ENCODE measurements at places on chromosomes 5 and 9.

DNA sequence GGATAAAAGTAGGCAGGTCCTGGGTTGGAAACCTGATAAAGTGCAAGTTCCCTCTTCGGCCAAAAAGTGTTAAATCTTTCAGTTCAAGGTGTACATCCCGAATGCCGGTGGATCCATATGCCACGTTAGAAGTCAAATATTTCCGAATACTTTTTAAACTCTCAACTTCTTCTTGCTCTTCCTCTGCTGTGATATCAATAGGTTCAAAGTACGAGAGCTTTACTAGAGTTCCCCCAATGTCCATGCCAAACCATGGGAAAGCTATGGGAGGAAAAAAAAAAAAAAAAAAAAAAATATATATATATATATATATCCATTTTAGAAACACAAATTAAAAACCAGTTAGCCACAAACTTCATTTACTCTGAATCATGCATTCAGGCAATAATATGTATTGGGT, 10.4 kb downstream of the PANK3 start:
- no peak for DNase-seq

DNA sequence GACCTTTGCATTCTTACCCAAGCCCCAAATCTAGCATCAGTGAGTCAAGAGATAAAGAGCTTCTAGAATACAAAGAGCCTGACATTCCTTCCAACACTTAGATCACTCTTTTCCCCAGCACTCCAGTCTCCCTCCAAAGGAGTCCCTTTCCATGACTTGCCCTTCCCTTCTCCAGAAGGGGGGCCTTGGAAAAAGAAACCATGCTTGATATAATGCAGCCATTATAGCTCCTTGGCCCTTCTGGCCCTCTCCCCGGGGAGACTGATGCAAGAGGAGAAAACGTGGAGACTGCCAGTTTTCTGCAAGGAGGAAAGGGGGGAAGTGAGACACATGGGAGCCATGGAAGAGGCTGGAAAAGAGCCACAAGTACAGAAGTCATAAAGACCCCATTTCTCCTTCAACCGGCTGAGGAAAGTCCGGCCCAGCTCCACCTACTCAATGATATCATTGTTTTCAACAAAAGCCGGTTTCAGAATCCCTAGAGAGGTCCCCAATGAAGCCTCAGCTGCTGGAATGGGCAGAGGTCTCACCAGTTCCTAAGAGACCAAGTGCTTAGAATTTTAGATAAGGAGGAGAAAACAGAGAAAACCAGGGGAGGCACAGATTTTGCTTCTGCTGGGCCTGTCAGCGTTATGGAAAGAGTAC, 29.0 kb downstream of the ADAM19 start:
- DNase-seq = no peak

DNA sequence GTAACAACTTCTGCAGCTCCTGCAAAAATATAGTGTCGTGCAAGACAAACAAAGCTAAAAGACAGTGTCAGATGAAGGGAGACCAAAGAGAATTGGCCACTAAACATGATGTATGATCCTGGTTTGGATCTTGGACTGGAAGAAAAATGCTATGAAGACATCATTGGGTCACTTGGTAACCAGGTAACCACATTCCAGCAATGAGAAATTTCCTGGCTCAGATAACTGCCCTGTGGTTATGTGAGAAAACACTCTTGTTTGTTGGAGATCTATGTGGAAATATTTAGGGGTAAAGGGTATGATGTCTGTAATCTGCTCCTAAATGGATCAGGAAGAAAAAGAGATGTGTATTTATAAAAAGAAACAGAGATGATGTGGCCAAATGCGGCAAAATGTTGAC, 45.5 kb upstream of the ANKRD33B start:
- no peak for DNase-seq

GRCh38 chr9:94908583-94909249, 182.2 kb downstream of the AOPEP start:
- no peak for DNase-seq

DNA sequence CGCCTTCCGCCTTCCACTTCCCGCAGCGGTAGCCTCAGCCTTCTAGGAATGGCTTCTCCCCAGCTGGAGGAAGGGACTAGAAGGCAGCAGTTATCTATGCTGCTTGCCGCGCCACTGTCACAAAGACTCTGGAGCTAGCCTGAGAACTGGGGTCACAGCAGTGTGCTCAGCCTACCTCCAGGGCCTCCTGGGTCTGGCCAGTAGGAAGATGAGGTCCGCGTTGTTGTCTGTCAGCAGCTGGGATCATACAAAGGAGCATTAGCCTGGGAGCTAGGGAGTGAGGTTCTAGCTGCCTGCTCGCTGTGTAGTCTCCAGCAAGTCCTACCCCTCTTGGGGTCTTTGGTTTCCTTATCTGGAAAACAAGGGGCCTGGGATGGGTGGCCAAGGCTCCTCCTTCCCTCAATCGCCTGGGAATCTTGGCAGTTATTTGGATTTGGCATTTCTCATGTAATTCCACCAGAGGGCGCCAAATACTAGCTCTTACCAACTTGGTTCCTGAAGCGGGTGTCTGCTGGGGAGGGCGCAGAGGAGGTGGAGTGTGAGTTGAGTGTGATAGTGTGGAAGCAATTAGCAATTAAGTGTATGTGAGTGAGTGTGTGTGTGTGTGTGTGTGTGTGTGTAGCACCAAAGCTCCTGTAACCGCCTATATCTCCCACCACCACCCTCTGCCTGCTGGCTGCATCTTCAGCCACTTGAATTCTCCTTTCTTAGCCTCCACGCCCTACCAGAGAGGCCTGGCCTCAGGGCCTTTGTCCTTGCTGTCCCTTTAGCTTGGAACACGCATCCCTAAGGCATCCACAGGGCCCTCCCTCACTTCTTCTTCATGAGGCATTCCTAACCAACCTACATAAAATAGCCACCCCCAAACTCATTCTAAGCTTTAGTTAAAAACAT, 97.1 kb downstream of the ENTREP1 start:
- peak; percentile 13 for DNase-seq

DNA sequence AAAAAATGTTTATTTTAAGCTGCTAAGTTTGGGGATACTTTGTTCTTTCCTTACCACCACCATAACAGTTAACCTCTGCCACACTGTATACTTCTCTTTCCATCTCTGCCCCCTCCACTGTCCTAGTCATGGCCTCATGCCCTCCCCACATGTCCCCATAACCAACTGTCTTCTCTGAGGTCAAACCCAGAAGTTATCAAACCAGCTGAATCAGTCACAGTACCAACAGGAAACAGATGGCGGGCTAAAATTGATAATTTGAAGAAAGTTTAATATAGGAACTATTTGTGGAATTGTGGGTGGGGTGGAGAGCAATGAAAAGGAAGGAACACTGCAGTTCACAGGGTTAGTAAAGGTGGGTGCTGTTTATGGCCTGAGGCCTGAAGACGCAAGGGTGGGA, 5.7 kb upstream of the DCTN4 start:
- no peak for DNase-seq

- no peak for DNase-seq
Measured at GRCh38 chr9:1051210-1051583, 1.0 kb downstream of the DMRT2 start.

- no peak for DNase-seq
Measured at GRCh38 chr5:129199308-129199707, 104.8 kb downstream of the ISOC1 start.

DNA sequence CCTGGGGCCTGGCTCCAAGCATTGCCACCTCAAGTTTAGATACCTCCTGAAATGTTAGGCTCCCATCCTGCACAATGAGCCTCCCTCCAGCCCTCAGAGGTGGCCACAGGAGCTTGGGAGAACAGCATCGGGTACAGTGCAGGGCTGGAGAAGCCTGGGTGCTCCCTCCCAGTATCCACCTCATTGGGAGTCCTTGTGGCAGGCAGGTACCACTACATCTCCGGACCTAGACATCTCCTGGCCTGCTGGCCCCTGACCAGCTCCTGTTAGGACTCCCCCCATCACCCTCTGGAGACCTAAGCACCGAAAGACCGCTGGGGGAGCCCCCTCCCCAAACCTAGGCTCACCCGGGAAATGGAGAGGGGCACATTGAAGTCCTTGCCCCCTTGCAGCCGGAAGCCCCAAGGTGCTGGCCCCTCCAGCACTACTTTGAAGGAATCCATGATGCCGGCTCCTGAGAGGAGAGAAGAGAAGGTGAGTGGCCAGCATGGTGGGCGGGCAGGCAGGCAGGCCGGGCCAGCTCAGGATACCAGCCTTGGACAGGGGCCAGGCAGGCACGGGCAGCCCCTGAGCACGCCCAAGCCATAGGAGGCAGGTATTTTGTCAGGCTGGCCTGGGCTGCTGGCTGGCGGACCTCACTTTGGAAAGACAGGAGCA, 1.2 kb downstream of the PDLIM7 start:
- no peak for DNase-seq

DNA sequence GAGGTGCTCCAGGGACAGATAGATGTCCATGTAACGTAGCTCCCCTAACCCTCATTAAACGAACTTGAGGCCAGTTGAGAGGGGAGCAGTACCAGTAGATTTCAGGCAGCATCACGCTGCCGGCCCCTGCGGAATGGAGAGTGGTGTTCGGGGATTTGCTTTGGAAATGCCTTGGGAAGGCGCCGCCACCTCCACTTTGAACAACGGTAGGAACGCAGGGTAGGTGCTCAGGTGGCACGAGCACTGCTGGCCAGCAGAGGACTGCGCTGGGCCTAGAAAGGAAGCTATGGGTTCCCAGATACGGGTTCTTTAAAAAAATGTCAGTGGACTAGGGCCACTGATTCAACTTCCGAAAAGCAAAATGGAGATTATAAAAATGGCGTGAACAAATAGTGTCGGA, 271.8 kb downstream of the FANCC start:
- DNase-seq = no peak

- DNase-seq = no peak
Measured at GRCh38 chr5:125258615-125259014, 512.2 kb upstream of the ZNF608 start.

GRCh38 chr9:89813482-89813881, 208.7 kb downstream of the GADD45G start:
- DNase-seq = no peak
